ENCODE measurements at places on chromosomes 2 and 18.

DNA sequence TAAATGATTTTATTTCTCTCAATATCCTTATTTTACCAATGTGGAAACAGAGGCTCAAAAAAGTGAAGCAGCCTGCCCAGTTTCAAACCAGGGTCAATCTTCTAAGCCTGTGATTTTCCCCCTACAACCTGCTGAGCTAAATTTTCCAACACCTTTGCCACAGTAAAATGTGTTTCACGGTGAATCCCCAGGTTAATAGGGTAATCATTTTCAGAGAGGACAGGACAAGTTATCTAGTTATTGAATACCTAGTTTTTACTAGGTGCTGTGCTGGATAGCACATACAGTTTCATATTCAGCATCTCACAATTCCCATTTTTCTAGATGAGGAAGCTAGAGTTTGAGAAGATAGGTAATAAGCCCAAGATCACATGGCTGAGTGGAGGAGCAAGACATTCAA, 236.6 kb downstream of the PTH2R start:
- DNase-seq = no peak

- DNase-seq = no peak
These were observed 106.9 kb upstream of the OTOS start for GRCh38 chr2:240247241-240247867.

GRCh38 chr18:61308004-61308403, 25.2 kb upstream of the CDH20 start:
- DNase-seq = no peak

- no peak for DNase-seq
These were observed 41.1 kb downstream of the LDAH start for GRCh38 chr2:20781656-20782265.

DNA sequence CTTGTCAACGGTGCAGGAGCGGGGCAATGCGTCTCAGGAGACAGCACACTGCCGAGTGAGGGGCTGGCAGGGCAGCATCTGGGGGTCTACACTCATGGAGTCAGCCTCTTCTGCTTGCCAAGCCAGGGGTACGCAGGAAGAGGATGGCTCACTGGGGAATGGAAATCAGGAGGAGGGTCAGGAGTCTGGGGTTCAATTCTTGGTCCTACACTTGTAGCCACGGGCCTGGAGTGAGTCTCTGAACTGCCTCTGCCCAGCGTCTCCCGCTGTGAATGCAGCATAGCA, 70.0 kb downstream of the CAPN13 start:
- DNase-seq = no peak

DNA sequence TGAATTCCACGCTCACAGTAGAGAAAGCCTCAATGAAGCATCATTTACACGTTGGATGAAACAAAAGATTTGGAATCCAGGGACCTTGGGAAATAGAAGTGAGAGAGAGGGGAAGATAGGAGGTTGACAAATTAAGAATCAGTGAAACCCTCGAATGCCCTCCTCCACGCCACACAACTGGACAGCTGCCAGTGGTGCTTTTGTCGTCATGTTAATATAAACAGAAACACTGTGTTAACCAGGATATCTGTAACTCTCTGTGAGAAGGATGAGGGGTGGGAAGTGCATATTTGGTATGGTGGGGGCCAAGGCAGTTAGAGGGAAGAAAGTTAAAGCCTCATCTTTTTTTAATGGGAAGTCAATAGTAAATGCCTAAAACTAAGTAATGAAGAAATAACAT, 108.7 kb downstream of the GFPT1 start:
- no peak for DNase-seq

- DNase-seq = no peak
These were observed 2.5 kb upstream of the SPP2 start for GRCh38 chr2:234048049-234048448.

Data from stimulated activated CD4-positive, alpha-beta T cell treated with anti-CD3 and anti-CD28 coated beads, Interleukin-1b, Interleukin-23, amount 100 ng/mL, for 1 hour (primary cell).